ENCODE measurements at places on chromosomes 16 and 17. TPM values are rescaled to one million over a fixed set of nuclear protein-coding genes. Genes with fewer than 3 reads are reported as not detected.

GRCh38 chr17:2214047-2214928 lies 89.3 kb downstream of the SMG6 start:
- H3K27me3 ChIP-seq = no peaks in the 10 kb centered on the region
- H3K36me3 ChIP-seq = no peaks in the 10 kb centered on the region
- H3K27ac ChIP-seq = peak overlapping the region; percentile 96
- H3K4me3 ChIP-seq = peak overlapping the region; percentile 0

HOXB9 gene
- not detected for total RNA-seq

- no peak overlapping the region for H3K27ac ChIP-seq
- peaks cover 12% of the 10 kb centered on the region for H3K4me1 ChIP-seq
- H3K4me3 ChIP-seq = no peak overlapping the region
- no peaks in the 10 kb centered on the region for H3K27me3 ChIP-seq
Observed at GRCh38 chr17:50183421-50183994, 17.7 kb downstream of the SGCA start.

- no peaks in the 10 kb centered on the region for H3K36me3 ChIP-seq
- H3K27me3 ChIP-seq = no peaks in the 10 kb centered on the region
- peaks cover 16% of the 10 kb centered on the region for H3K4me1 ChIP-seq
- H3K27ac ChIP-seq = no peak overlapping the region
Observed at GRCh38 chr16:88527186-88527936, 42.8 kb upstream of the ZC3H18 start.

GJC1 gene
- total RNA-seq = 25.8 TPM

DNA sequence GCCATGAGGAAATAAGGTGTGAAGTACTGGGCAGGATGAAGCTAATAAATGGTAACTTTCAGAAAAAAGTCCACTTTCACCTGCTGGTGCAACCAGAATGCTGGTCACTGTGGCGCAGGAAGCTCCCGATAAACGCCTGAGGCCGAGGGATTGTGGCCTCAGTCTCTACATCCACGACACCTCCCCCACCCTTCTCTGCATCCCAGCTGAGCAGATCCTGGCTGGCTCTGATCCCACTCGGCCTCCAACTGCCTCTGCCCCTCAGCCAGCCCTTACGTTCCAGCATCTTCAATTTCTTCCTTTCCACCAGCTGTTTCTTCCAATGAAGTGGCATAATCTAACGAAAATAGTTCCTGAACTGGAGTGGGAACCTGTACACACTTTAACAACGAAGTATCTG lies 49.5 kb downstream of the COX4I1 start:
- DNase-seq = no peak
- H3K27me3 ChIP-seq = no peaks in the 10 kb centered on the region
- no peak overlapping the region for H3K27ac ChIP-seq
- H3K4me3 ChIP-seq = no peak overlapping the region
- H3K36me3 ChIP-seq = no peaks in the 10 kb centered on the region
- peaks cover 21% of the 10 kb centered on the region for H3K4me1 ChIP-seq

HSD11B2 gene
- 0.36 TPM for total RNA-seq

DNA sequence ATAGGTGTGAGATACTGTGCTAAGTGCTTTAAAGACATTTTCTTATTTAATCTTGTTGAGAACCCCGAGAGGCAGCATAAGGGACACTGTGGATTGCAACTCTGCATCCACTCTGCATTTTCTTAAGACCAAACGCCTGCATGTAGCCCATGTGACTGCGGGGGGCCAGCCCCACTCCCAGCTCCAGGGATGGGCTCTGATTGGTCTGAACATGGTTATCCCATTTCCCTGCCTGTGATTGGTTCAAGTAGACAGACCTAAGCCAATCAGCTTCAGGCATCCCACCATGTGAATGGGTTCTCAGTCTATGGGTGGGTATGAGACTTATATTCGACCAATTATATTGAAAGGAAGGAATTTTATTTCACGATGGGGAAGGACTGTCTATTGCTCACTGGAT lies 33.2 kb upstream of the USP7 start:
- no peaks in the 10 kb centered on the region for H3K36me3 ChIP-seq
- H3K4me1 ChIP-seq = no peaks in the 10 kb centered on the region
- H3K27ac ChIP-seq = no peak overlapping the region
- H3K27me3 ChIP-seq = no peaks in the 10 kb centered on the region

- no peaks in the 10 kb centered on the region for H3K4me1 ChIP-seq
- no peak overlapping the region for H3K4me3 ChIP-seq
- DNase-seq = no peak
- no peaks in the 10 kb centered on the region for H3K27me3 ChIP-seq
- no peaks in the 10 kb centered on the region for H3K36me3 ChIP-seq
- no peak overlapping the region for H3K27ac ChIP-seq
Observed at GRCh38 chr16:78961464-78961863, 639.1 kb downstream of the MAF start.

DNA sequence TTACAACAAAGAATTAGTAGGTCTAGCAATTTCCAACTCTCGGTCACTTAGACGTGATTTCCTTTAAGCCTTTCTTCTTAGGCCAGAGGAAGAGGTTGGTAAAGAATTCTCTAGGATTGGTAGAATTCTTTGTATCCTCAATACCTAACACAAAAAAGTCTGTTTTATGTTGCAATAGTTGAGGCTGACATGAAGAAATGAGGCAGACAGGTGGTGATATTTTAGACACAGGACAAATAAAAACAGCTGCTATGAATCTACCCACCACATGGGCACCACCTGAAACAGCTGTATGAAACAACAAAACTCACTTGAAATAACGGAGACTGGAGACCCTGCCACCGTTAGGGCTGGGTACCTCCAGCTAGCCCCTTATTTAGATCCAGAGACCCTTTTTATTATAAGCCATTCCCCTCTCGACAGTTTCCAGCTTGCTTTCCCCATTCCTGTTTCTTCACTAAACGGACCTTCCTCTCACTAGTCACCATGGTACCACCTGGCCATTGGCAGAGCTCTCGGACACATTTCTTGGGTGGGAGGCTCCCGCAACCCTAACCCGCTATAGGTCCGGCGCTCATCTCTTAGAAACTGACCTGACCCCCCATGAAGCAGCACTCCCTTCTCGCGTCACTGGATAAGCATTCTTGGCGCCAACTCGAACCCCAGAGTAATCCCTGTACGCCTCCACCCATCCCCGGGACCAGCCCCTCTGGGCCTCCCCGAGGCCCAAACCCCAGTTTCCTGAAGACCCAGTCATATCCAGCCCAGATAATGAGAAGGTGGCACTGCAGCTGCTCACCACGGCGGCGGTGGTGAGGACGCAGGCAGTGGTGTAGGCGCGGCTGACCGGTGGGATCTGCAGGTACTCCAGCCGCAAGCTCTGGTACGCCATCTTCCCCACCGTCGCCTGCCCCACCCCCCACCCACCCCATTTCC lies at the start of gene DERL2:
Gene DERL2 (minus strand): TSS at position 909 of the 936 bp plus-strand sequence. CDS start 17 bp downstream, at position 892.
- H3K4me3 ChIP-seq = peak within 1 kb of the TSS; percentile 85
- DNase-seq = peak; percentile 41
- H3K36me3 ChIP-seq = peaks cover 30% of the 10 kb centered on the region
- H3K27me3 ChIP-seq = no peaks in the 10 kb centered on the region
- peak within 1 kb of the TSS; percentile 100 for H3K27ac ChIP-seq

NDUFAF8 gene
- 52.3 TPM for total RNA-seq

DNA sequence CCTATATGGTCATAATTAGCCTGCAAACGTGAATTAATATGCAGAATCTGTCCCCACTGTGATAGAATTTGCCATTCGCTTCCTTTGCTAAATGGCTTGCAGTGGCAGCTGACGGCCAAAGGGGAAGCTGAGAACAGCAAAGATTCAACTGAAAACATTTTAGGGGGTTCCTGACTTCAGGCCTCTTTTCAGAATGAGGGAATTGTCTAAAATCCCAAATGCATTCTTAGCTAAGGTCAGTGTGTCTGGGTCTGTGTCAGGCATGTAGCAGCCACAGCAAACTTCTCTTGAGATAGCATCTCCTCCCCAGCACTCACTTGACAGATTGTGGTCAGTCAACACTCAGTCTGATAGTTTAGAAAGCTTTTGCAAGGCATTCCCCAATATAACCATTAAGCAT lies 701.1 kb downstream of the WWOX start:
- no peaks in the 10 kb centered on the region for H3K27me3 ChIP-seq
- no peak overlapping the region for H3K27ac ChIP-seq
- peak; percentile 23 for DNase-seq
- H3K36me3 ChIP-seq = no peaks in the 10 kb centered on the region
- peaks cover 4% of the 10 kb centered on the region for H3K4me1 ChIP-seq
- H3K4me3 ChIP-seq = no peak overlapping the region

GRCh38 chr17:36000732-36001109 lies 632 bp downstream of the CCL15 start:
- no peaks in the 10 kb centered on the region for H3K4me1 ChIP-seq
- H3K27ac ChIP-seq = no peak overlapping the region
- no peaks in the 10 kb centered on the region for H3K36me3 ChIP-seq

- peaks cover 3% of the 10 kb centered on the region for H3K4me1 ChIP-seq
- no peak overlapping the region for H3K27ac ChIP-seq
- no peak overlapping the region for H3K4me3 ChIP-seq
- no peaks in the 10 kb centered on the region for H3K36me3 ChIP-seq
- no peaks in the 10 kb centered on the region for H3K27me3 ChIP-seq
Observed at GRCh38 chr17:78748730-78749317, 33.2 kb downstream of the CYTH1 start.

- H3K4me1 ChIP-seq = no peaks in the 10 kb centered on the region
- H3K27me3 ChIP-seq = no peaks in the 10 kb centered on the region
- no peak for DNase-seq
- no peak overlapping the region for H3K4me3 ChIP-seq
- no peak overlapping the region for H3K27ac ChIP-seq
- no peaks in the 10 kb centered on the region for H3K36me3 ChIP-seq
Observed at GRCh38 chr17:214881-215331, 33.5 kb upstream of the DOC2B start.

DNA sequence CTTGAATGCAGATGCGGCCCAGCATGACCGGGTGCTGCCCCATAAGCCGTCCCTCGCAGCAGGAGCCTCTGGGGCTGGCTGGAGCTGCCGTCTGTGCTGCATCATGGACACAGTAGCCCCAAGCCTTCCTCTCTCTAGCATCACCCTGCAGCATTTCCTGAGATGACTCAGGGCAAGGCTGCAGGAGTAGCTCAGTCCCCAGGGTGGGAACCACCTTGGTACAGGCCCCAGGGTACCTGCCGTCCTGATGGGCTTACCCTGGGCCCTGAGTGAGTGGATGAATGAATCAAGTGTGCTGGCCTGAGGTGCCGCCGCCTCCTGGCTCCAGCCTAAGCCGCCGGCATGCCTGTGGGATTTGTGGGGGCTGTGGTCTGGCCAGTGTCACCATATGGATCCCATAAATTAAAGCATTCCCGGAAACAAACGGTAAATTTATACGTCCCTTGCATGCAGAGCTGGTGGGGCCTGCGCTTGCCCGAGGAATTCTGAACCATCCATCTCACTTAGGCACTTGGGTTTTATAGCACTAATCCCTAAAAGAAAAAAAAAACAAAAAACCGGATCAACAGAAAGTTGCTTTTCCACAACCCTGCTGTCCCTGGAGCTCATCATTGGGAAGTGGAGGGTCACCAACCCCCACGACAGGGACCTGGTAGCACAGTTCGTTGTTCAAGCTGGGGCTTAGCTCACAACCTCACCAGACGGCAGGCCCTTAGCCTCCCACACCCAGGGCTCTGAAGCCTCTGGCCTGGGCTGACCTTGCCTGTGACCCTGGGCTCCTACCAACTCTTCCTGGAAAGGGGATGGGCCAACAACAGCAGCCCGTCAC lies 242.6 kb upstream of the CIBAR2 start:
- no peaks in the 10 kb centered on the region for H3K27me3 ChIP-seq
- H3K36me3 ChIP-seq = no peaks in the 10 kb centered on the region
- no peak overlapping the region for H3K4me3 ChIP-seq
- DNase-seq = peak; percentile 47

DNA sequence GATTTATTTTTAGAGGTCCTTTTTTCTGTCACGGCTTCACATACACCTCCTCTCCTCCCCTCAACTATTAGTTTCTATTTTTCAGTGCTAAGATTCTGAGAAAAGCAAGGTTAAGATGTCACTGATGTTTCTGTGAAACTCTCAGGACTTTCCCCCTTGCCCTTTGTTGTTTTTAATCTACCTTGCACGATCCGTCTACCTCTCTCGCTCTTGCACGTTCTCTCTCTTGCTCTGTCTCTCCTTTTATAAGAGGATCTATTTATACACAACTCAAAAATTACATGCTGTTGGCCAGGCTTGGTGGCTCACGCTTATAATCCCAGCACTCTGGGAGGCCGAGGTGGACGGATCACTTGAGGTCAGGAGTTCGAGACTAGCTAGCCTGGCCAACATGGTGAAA lies 43.6 kb downstream of the RPA1 start:
- no peak overlapping the region for H3K4me3 ChIP-seq
- peaks cover 21% of the 10 kb centered on the region for H3K36me3 ChIP-seq
- H3K27ac ChIP-seq = no peak overlapping the region
- H3K27me3 ChIP-seq = no peaks in the 10 kb centered on the region
- no peak for DNase-seq
